ENCODE measurements at places on chromosomes 7 and 10.

DNA sequence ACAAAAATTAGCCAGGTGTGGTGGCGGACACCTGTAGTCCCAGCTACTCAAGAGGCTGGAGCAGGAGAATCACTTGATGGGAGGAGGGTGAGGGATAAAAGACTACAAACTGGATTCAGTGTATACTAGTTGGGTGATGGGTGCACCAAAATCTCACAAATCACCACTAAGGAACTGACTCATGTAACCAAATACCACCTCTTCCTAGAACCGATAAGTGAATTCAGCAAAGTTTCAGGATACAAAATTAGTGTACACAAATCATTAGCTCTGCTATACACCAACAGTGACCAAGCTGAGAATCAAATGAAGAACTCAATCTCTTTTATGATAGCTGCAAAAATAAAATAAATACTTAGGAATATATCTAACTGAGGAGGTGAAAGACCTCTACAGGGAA lies 23.0 kb upstream of the DMBT1 start:
- DNase-seq, result no peak

DNA sequence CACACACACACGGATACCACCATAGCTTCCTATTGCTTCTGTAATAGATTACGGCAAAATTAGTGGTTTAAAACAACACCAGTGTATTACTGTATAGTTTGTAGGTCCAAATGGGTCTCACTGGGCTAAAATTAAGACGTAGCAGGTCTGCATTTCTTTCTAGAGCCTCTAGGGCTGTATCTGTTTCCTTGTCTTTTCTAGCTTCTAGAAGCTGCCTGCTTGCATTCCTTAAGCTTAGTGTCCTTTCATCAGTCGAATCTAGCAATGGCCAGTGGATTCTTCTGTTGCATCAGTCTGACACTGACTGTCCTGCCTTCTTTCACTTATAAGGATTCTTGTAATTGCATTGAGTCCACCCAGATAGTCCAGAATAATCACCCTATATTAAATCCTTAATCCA lies 882.3 kb downstream of the PCDH15 start:
- no peak for DNase-seq

DNA sequence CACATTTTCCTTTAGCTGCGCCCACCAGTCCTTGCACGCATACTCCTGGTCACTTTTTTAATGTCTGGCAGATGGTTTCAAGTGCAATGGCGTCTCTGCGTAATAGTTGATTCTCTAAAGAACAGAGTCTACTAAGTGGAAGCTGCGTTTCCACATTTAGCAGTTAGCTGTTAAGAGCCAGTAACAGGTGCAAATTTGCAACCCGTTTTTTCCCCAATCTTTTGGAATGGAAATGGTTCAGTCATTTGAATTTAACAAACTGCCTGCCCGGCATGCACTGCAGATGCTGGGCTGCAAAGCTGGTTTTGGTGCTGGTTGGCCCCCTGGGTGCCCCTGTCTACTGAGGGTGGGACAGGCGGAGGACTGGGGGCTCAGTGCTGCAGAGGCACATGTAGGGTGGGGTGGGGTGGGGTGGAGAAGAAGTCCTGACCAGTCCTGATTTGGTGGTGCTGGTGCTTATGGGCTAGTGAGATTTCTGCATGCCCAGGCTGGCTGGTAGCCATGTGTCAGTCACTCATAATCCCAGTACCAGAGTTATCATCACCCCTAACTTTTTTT lies 43.9 kb downstream of the CUX1 start:
- no peak for DNase-seq

GRCh38 chr7:121083790-121084251 lies 95.3 kb downstream of the CPED1 start:
- no peak for DNase-seq

GRCh38 chr7:39421661-39422060 lies 144.5 kb upstream of the YAE1 start:
- DNase-seq, result no peak

DNA sequence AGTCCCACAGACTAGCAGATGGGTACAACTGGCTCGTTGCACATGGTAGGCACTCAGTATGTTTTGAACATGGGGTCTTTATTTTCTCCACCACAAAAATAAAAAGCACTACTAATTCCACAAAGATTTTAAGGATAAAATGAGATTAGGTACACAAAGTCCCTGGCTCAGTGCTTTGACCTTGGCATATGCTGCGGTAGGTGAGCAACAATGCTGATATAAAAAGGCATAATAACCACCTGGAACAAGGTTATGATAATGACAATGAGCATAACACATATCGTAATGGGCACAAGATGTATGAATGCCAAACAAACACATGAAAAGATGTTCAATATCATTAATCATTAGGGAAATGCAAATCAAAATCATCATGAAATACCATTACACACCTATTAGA lies 26.9 kb downstream of the SGMS1 start:
- no peak for DNase-seq

- DNase-seq, result no peak
Observed at GRCh38 chr7:137747359-137748031, 99.3 kb downstream of the DGKI start.

GRCh38 chr10:61733358-61733940 lies 70.7 kb downstream of the CABCOCO1 start:
- no peak for DNase-seq

GRCh38 chr7:5414916-5415315 lies 8.7 kb downstream of the TNRC18 start:
- DNase-seq, result no peak

GRCh38 chr7:46468753-46469356 lies 547.8 kb upstream of the IGFBP3 start:
- DNase-seq, result no peak

- DNase-seq, result no peak
Observed at GRCh38 chr7:136728945-136729344, 139.5 kb upstream of the CHRM2 start.

- no peak for DNase-seq
Observed at GRCh38 chr7:114660753-114661152, 246.1 kb downstream of the FOXP2 start.

DNA sequence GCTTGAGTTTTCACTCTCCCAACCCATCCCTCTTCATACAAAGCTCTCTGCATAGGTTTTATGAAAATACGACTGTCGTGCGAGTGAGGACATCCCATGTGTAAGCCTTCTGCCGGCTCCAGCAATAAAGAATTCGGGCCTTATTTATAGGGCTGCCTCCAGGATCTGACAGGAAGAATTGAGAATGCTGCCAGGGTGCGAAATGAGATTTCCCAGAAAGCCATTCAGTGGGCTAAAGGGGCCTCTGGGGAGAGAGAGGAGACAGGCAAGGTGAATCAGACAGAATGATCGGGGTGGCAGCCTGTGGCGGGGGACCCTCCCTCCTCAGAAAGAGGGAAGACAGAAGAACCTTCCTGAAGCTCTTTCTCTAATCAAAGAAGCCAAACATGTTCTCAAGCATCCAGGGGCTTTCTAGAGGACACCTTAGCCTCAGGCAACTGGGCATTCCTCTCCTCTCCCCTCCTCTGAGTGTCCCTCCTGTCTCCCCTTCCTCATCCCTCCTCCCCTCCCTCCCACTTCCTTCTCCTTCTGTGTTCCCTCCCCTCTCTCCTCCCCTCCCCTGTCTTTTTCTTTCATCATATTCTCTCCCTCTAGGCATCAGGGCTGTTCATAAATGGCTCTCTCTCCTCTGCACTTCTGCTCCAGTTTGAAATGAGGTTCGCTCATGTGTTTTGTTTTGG lies 410.9 kb downstream of the TYW1 start:
- no peak for DNase-seq

DNA sequence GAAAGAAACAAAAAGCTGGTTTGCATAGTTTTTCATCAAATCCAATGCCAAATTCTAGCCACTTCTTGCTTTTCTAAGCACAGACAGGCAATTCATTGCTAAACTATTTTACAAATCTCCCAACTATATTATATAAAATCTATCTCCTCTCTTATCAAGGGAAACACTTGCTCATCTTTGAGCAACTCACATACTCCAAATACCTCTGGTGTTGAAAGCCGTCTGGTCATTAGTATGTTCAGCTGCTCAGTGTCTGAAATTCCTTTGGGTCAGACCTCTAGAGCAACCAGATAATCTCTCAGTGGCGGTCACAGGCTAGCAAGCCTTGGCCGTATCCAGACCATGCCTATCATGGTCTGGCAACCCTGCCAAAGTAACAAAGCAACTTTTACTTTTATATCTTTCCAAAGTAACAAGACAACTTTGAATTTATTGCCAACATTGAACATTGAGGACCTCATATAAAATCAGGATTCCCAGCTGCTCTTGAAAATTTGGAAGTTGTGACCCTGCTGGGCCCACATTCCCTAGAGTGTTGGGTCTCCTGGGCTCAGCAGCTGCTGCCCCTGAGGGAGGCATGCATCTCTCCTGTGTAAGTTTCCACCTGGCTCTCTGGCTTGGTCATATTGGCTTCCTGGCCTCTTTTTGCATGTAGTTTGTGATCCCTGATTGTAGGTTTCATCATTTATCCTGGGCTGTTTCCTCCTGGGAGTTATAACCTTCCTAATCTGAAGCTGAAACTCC lies 56.8 kb upstream of the LANCL2 start:
- DNase-seq, result no peak

- DNase-seq, result no peak
Observed at GRCh38 chr10:28754930-28755718, 77.8 kb downstream of the BAMBI start.

DNA sequence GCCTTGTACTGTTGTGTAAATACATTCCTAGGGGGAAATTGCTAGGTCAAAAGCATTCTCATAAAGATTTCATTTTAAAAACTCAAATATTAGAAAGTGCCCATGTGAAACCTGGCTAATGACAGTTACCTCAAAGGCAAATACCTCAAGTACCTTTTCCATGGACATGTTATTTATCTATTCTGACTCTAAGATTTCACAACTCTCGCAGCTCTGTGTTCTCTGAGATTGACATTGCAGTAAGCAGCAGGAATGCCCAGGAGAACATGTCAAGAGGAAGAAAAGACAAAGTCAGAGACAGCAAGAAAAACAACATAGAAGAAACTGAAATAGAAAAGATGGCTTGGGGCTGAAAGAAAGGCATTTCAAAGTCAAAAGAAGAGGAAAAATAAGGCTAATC lies 187.4 kb downstream of the CYP26A1 start:
- no peak for DNase-seq

DNA sequence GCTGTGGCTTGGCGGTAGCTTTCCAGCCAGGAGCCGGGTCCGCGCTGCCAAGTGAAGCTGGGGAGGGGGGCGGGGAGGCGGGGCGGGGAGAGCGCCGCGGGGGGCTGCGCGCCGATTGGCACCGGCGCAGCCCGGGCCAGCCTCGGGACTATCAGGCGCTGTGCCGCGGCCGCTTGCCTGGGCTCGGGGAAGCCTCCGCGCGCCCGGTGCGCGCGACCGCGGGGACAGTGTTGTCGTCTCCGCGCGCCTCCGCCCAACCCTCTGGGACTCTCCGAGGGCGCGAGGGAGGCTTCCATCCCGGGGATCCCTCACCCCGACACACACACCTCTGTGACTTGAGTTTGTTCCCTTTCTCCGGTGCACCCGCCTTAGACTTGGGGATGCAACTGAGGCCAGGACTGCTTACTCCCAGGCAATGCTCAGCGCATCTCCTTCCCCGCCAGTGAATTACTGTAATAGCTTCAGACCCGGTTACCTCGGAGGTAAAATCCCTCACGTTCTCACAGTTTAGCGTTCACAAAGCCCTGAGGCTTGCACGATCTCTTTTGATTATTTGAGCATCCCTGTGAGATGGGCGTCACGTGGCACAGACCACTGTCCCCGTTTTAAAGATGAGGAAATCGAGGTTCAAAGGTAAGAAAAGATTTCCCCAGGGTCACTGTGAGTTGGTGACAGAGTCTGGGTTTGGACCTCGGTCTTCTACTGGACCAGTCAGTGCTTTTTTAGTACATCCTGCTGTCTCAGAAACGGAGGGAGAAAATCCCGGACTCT lies at the start of gene NKX1-2:
Gene NKX1-2, minus strand, starts transcription at position 24 of the 771 bp plus-strand sequence. CDS start 92 bp downstream, outside the sequence.
- DNase-seq, result no peak

- DNase-seq, result no peak
Observed at GRCh38 chr10:21512573-21513404, 12.7 kb downstream of the SKIDA1 start.

- no peak for DNase-seq
Observed at GRCh38 chr7:143085109-143085508, 33.0 kb downstream of the OR6V1 start.

DNA sequence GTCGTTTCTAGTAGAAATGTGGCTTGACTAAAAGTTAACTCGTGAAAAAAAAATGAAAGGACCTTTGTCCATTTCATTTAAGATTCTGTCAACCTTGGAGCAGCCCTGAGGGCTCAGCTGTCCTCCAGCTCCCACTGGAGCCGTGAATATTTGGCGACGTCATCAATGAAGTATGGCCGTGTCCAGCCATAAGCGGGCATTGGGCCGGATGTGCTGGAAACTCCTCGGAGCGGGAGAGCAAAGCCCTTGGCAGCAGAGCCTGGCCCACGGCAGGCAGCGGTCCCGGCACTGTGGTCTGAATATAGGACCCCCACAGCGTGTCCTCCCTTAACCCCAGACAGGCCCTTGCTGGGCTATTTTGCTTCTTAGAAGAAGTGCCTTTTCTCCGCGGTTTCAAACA lies 50.0 kb downstream of the JAKMIP3 start:
- no peak for DNase-seq

DNA sequence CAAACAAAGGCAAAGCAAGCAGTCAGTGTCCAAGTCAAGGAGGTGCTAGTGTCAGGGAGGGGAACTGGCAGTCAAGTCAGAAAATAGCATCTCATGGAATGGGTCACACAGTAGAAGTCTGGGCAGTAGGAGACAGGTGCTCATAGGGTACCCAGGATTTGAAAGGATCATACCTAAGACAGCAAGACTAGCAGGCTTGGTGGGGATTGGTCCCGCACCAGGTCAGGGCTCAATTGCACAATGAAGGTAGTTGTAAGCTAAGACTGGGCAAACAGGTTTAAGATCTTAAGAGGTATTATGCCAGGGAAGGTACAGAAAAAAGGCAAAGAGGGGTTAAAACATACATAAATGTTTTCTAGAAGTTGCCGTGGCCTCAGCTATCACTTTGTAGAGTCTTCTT lies 181.4 kb upstream of the ETV1 start:
- DNase-seq, result no peak

DNA sequence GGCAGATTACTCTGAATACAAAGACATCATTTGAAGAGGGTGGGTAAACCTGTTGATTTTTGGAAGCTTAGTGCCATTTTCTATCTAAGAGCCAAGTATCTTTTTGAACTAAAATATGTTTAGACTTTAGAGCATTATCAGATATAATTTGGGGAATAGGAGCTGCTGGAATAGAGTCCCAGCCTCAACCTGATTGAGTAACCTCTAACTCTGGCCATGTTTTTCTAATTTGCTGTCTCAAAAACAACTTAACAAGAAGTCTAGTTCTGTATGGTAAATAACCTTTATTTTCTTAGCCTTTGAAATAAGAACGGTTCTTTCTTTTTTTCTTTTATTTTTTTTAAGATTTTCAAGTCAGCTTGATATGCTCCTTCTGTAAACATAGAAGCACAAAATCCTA lies 224.5 kb downstream of the DYNC1I1 start:
- DNase-seq, result no peak

- no peak for DNase-seq
Observed at GRCh38 chr7:22251281-22251680, 105.7 kb downstream of the RAPGEF5 start.

DNA sequence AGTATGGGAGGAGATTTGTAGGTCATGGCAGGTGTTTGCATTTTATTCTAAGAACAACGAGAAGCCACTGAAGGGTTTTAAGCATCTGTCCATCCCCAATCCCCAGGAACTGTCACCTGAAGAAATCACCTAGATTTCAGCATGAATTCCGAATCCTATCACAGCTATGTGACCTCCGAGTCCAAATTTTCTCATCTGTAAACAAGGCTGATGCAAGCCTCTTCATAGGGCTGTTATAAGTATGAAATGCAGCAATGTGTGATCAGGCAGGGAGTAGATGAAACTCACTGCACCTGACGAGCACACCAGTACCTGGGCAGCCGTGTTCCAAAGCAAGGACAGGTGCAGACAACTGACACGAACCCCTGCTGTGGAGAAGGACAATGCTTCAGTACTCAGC lies 14.0 kb downstream of the HABP2 start:
- no peak for DNase-seq

Measured in left forelimb (tissue), 1 donor.